ENCODE measurements at places on chromosomes 5 and 9. TPM values are rescaled to one million over a fixed set of nuclear protein-coding genes. Genes with fewer than 3 reads are reported as not detected.
A peak's percentile ranks its signal among the peaks of the same experiment; 100 is the strongest.

Gene GABRA1
- not detected for polyA plus RNA-seq

GRCh38 chr9:6708732-6709131 is 49.0 kb upstream of the KDM4C start:
- DNase-seq: no peak

DNA sequence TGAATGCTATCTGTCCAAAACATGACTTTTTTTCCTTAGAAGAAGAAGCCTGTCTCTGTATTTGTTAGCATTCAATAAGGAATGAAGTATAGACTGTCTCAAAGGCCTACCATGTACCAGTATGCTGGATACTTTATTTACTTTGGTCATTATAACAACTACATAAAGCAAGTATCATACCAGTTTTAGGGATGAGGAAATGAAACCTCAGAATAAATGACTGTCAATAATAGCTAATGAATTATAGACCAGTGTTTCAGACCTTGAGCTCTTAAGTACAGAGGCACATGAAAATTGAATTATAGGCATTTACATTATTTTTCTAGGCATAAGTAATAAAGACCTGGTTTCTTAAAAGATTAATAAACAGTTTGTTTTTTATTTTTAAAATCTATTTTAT is 166.4 kb upstream of the TLX3 start:
- no peak for DNase-seq

GRCh38 chr9:129148463-129149204 is 29.4 kb downstream of the IER5L start:
- no peak for DNase-seq

DNA sequence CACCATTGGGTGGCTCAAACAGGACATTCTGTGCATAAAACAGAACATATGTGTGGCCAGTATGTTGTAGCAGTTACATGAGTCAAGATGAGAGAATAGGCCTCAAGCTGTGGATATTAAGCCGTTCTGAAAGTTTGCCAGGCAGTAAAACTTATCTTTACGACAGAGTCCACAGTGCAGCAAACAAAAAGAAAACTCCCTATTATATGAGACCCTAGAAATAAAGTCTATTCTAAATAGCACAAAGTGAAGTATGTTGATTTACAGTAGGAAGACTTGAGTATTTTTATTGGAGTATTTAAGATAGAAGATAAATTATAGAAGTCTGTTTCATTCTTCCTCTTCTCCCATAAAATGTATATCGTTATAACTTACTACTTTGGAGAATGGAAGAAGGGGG is 271.5 kb downstream of the ADGRV1 start:
- DNase-seq: no peak

DNA sequence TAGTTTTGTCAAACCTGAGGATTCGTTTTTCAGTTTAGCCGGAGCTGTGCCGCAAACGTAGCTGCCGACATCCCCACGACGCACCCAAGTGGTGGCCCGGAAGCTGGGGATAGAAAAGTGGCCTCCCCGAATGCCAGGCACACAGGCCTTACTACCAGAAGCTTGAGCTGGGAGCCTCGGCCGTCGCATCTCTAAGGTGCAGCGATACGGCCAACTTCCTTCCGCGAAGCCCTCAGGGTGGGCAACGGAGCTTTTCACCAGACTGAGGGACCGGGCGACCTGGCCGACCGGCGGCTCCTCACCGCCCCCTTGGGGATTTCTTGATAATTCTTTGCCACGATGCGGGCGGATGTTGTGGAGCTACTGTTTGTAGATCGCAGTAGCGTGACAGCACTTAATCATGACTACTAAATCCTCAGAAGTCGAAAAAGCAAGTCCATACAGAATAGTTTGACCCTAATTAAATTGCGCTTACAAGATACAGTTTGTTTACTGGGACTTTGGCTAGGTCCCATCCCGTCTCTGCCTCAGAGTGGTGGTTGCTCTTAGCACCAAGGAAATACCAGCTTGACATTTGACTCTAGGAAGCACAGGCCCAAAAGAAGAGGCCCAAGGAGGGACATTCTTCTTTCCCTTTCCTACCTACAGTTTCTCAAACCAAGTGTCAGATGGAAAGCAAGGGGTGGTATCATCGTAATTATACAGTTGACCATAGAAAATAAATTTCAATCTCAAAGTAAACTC is 613 bp upstream of the TMEM267 start:
- DNase-seq: peak; percentile 96

Data from GM23248 (cell line).